ENCODE measurements at places on chromosomes 5 and 9.

DNA sequence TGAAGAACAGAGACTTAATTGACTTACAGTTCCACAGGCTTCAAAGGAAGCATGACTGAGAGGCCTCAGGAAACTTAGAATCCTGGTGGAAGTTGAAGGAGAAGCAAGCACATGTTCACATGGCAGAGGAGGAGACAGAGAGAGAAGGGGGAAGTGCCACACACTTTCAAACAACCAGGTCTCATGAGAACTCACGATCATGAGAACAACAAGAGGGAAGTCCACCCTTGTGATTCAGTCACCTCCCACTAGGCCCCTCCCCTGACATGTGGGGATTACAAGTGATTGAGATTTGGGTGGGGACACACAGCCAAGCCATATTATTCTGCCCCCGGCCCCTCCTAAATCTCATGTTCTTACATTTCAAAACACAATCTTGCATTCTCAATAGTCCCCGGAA lies 19.5 kb downstream of the NR3C1 start:
- no peak for DNase-seq

- no peak for DNase-seq
Observed at GRCh38 chr5:2738156-2738699, 13.2 kb downstream of the IRX2 start.

GRCh38 chr5:135814316-135814715 lies 20.1 kb upstream of the SLC25A48 start:
- DNase-seq = no peak

- DNase-seq = no peak
Observed at GRCh38 chr5:112548246-112548881, 129.3 kb upstream of the EPB41L4A start.

DNA sequence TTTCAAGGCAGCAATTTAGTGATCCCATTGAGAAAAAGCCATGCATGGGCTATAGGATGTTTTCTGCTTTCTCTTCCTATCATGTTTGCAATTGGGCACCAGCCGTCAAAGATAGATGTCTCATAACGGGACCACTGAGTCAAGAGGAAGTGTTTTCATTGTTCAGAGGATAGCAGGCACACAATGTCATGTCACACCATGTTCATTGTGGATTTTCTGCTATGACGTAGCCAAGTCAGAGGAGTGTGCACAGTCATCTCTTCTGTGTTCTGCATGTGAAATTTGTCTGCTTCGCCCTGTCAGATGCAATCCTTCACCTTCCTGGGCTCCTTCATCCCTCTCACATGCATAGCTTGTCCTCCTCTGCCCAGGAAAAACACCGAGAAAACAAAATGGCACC lies 106.0 kb downstream of the CD180 start:
- no peak for DNase-seq

DNA sequence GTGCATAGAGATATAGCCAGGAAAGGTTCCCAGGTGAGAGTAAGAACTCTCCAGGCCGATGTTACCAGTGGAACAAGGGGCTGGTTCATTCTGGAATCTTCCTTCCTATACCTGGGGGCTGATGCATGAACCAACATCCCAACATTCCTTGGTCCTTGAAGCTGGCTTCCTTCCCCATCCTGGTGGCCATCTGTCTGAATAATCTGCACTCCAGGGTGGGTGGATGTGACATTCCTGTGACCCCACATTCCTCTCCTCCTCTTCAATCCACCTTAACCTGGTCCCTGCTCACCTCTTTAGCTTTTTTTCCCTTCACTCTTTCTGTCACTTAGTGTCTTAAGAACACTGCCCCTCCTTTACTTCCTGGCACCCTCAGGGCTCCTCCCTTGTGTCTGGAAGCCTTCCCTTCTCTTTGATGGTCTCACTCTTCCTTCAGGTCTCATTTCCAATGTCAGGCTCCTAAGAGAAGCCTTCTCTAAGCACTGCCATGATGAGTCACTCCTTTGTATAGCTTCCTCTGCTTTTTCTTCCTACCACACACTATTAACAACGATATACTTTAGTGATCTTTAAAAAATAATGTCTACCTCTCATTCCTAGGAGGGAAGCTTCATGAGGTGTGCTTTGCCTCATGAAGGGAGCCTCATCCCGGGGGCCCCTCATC lies 80.3 kb downstream of the BOD1 start:
- no peak for DNase-seq

DNA sequence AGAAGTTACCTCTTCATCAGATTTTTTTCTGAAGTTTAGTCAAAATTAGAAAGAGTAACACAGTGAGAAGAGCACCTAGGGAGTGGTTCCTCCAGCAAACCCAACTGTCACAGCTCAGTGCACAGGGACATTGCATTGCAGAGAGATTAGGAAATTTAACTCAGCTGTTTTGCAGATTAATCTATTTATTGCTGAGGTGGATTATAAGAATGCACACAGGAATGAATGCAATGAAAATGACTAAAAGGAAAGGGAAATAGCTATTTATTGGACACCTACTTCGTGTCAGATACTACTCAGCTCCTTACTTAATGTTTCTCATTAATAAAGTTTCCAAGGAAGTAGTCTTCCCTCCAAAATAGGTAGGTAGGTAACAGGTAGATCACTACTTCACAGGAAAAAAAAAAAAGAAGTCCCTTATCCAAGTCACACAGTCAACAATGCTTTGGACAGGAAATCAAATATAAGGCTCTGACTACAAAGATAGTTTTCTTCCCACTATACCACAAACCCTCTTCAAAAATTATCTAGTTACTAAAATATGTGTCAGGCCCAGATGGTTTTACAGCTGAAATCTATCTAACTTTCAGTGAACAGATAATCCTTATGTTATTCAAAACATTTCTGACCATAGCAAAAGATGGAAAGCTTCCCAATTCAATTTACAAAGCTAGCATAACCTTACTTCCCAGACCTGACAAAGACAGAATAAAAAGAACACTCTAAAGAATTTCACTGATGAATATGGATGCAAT lies 442.2 kb upstream of the MPDZ start:
- DNase-seq = no peak

- DNase-seq = no peak
Observed at GRCh38 chr9:114046237-114046755, 31.8 kb downstream of the AMBP start.

- DNase-seq = no peak
Observed at GRCh38 chr5:38330207-38330606, 71.8 kb downstream of the EGFLAM start.

- no peak for DNase-seq
Observed at GRCh38 chr5:136086783-136087566, 45.7 kb upstream of the SMAD5 start.

DNA sequence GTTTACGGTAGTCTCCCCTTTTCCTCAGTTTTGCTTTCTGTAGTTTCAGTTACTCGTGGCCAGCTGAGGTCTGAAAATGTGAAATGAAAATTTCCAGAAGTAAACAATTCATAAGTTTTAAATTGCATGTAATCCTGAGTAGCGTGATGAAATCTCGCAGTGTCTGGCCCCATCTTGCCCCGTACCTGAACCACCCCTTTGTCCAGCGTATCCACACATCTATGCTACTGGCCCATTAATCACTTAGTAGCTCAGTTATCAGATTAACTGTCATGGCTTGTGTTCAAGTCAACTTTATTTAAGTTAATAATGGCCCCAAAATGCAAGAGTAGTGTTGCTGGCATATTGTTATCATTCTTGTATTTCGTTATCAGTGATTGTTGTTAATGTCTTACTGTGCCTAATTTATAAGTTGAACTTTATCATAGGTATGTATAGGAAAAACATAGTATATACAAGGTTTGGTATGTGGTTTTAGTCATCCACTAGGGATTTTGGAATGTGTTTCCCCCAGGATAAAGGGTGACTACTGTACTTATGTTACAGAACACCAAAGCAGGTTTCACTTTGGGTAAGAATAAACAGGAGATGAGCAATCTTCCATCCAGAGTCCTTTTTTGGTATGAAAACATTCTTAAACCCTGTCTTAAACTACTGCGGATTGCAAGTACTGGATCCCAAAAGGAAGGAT lies 118.4 kb upstream of the KCNN2 start:
- no peak for DNase-seq

- DNase-seq = no peak
Observed at GRCh38 chr9:30116673-30117217, 2267.7 kb upstream of the ACO1 start.

DNA sequence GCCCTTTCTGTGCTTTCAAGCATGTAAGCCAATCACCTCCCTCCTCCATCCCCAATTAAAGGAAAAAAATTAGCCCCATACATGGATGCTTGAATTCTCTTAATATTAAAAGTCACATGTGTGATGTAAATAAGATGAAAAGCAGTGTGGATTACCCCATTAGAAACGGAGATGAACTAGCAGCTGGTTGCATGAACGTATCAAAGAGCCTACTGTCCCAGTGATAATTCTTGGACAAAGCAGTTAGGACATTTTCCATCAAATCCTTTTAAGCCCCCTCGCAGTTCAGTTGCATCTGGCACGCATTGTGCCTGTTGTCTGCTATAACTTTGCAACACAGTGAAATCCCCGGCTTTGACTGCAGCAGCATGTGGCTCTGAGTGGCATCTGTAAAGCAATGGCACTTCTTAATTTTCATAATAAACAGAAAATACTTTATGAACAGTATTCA lies 285.6 kb downstream of the FBXL7 start:
- DNase-seq = peak; percentile 58

- no peak for DNase-seq
Observed at GRCh38 chr5:116090302-116090701, 5.5 kb downstream of the COMMD10 start.

GRCh38 chr9:109299891-109300290 lies 21.0 kb downstream of the EPB41L4B start:
- DNase-seq = no peak

- peak; percentile 70 for DNase-seq
Observed at GRCh38 chr9:972501-973294, 3.8 kb upstream of the DMRT3 start.

DNA sequence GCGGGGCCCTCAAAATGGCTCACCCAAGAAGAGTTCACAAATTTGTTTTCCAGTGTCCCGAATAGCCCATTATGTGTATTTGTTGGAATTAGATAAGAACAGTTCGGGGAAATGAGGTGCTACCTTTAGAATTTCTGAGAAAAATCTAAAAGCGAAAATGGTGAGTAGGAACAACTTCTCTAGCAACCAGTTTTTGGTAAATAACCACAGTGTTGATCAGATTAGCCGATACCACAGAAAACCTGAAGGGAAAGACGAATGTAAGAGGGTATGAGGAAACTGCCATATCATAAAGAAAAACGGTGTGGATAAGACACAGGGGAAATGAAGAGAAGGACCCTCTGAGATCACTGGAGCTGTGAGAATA lies 31.0 kb downstream of the ADAM19 start:
- DNase-seq = no peak

DNA sequence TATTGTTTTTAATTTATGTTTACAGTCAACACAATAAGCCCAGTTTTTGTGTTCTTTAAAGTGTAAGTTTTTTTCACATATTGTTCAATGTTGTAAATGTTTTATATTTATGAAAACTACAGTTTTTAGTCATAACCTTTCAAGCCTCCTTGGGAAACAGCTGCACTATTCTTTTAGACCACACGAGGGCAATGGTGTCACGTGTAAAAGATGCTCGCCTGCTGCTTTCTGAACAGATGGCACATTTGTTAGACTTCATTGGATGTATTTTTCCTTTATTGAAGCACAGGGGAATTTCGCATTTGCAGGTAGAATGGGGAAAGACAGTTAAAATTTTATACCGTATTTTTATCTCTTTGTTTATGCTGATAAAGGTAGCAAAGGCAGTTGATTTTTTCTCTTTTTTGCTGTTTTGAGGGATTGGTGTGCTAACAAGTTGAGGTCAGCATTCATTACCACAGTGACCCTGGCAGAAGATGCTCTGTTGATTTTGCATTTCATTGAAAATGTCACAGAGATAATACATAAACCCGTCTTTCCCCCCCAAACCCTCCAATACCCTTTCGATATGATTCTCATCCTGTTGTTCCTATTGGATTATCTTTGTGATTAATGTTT lies 59.0 kb downstream of the MAT2B start:
- peak; percentile 81 for DNase-seq

- DNase-seq = no peak
Observed at GRCh38 chr9:125841444-125841843, 94.3 kb downstream of the PBX3 start.

DNA sequence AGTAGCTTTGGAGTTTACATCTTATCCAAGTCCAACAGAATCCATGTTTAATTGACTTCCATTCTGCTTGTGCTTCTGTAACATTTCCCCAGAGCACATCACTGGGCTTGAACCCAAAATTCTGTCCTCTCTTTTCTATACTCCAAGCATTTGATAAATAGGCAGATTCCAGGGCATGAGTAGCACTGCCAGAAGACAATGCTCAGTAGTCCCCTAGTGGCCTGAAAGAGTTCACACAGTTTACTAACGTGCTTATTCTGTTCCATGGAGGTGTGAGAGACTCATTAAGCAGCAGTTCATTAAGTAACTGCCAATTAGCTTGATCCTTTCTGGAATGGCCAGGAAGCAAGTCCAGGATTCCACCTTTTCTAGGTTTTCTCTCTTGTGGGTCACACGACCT lies 9.4 kb upstream of the GABRA6 start:
- DNase-seq = no peak

DNA sequence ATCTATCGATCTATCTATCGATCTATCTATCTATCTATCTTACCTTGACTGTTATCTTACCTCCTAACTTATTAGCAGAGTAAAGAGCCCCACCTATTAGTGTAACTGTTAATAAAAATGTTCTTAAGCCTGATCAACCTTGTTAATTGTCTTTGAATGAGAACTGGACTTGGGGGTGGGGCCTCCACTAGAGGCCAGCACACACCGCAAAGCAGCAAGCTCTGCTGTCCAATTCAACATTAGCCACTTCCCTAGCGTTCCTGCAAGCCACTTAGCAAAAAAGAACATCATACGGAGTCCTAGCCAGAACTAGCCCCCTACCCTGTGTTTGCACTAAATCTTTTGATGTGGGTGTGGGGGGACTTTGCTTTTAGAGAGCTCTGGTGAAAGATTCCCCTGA lies 515.8 kb downstream of the KDM4C start:
- peak; percentile 30 for DNase-seq

GRCh38 chr9:14402583-14402982 lies 88.6 kb upstream of the NFIB start:
- no peak for DNase-seq

- no peak for DNase-seq
Observed at GRCh38 chr5:36948041-36948440, 71.5 kb downstream of the NIPBL start.

DNA sequence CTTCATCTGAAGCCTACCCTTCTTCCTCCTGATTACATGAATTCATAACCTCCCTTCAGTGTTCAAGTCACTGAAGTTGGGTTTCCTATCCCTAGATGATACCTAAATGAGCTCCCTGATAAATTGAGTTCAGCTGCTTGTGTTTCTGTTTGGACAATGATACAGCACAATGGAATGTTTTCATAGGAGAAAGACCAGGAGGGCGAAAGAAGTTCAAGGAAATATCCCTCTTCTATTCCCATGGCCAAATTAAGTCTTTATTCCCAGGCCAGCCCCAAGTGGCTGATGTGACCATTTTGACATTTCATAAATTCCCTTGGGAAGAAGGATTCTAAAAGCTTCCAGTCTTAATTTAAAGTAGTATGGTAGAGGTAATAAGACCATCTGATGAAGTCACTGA lies 555.8 kb upstream of the CLINT1 start:
- DNase-seq = no peak

- no peak for DNase-seq
Observed at GRCh38 chr9:4596165-4596922, 65.8 kb upstream of the PLPP6 start.
